ENCODE measurements at places on chromosomes 2 and 18. TPM values are rescaled to one million over a fixed set of nuclear protein-coding genes. Genes with fewer than 3 reads are reported as not detected.

DNA sequence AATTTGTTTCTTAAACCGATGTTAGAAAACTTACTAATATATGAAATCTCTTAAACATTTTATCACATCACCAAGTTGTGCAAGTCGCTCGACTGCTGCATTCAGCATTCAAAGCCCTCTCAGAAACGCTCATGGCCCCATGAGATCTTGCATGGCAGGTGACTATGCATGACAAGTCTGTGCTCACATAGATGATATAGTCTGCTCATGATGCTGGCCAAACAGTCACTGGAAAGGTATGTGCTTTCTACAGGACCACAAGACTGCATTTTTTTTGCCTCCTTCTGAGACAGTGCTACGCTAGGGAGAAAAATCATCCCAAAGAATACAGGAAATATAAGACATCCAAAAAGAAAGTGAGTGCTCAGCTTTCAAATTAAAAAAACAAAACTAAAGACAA, 98.3 kb upstream of the ZBTB14 start:
- no peaks in the 10 kb centered on the region for H3K36me3 ChIP-seq
- no peaks in the 10 kb centered on the region for H3K27me3 ChIP-seq
- peaks cover 2% of the 10 kb centered on the region for H3K4me1 ChIP-seq
- no peak overlapping the region for H3K27ac ChIP-seq
- H3K4me3 ChIP-seq, result no peak overlapping the region

- H3K27me3 ChIP-seq, result peaks cover 3% of the 10 kb centered on the region
- H3K27ac ChIP-seq, result no peak overlapping the region
- no peaks in the 10 kb centered on the region for H3K36me3 ChIP-seq
- DNase-seq, result no peak
- H3K4me3 ChIP-seq, result no peak overlapping the region
These were observed 303.1 kb upstream of the FBXO11 start for GRCh38 chr2:48209214-48209885.

Gene SATB2
- 0.05 TPM for total RNA-seq

Gene CIB4
- total RNA-seq, result not detected

Gene CD207
- not detected for total RNA-seq

Gene CRYGD
- total RNA-seq, result not detected

- H3K36me3 ChIP-seq, result peaks cover 15% of the 10 kb centered on the region
- DNase-seq, result no peak
- no peak overlapping the region for H3K27ac ChIP-seq
- H3K4me3 ChIP-seq, result no peak overlapping the region
These were observed 40.3 kb upstream of the ZFP36L2 start for GRCh38 chr2:43266711-43267111.

Gene CROCC2
- not detected for total RNA-seq

Gene SAG
- total RNA-seq, result 0.05 TPM

- H3K27me3 ChIP-seq, result no peaks in the 10 kb centered on the region
- no peak for DNase-seq
- H3K4me1 ChIP-seq, result no peaks in the 10 kb centered on the region
- no peak overlapping the region for H3K4me3 ChIP-seq
- no peak overlapping the region for H3K27ac ChIP-seq
These were observed 1104.0 kb upstream of the PIK3C3 start for GRCh38 chr18:40851014-40851429.

DNA sequence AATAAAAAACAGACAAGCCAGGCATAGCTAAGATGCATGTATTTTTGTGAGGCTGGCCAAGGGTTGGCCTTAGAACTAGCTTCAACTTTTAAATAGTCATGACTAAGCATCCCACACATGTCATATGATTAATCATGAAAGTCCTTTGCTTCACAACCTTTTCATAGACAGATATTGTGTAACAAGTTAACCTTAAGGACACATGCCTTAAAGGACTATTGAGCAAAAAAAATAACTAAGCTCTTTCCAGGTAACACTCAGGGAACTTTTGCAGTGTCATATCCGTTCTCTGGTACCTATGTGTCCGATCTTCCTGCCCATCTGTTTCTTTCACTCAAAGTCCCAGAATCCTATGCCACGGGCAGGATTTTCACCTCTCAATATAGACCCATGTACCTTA, 498.4 kb downstream of the STK39 start:
- H3K4me1 ChIP-seq, result peaks cover 1% of the 10 kb centered on the region
- H3K36me3 ChIP-seq, result no peaks in the 10 kb centered on the region
- H3K4me3 ChIP-seq, result no peak overlapping the region
- no peak for DNase-seq

GRCh38 chr18:12911929-12912703, 28.1 kb upstream of the PTPN2 start:
- no peak overlapping the region for H3K4me3 ChIP-seq
- no peak overlapping the region for H3K27ac ChIP-seq
- no peak for DNase-seq

Gene DCAF17
- 22.6 TPM for total RNA-seq

Gene PUM2
- 127 TPM for total RNA-seq

DNA sequence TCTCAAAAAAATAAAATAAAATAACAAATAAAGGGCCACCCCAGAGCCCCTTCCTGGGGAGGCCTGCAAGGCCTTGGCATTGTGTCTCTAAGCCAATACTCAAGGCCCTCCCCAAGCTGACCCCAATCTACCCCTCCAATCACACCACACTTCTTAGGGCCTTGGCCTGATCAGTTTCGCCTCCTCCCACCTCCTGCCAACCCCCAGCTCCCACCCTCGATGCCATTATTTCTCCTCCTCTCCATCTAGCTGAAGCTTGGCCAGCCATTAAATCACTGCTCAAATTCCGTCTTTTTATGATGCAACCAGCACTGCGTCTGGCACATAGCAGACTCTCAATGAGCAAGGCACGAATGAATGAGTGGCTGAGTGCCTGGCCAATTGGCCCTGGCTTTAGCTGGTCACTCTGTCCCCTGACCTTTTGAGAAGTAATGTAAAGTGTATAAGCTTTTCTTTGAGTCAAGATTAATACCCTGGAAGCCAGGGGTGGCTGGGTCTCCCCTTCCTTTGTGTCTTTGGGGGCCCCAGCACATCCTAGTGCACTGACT, 55.9 kb downstream of the SMAD7 start:
- H3K36me3 ChIP-seq, result no peaks in the 10 kb centered on the region
- H3K4me3 ChIP-seq, result no peak overlapping the region
- H3K27me3 ChIP-seq, result no peaks in the 10 kb centered on the region
- H3K27ac ChIP-seq, result no peak overlapping the region
- DNase-seq, result no peak

- DNase-seq, result no peak
- peak overlapping the region; percentile 100 for H3K27ac ChIP-seq
- H3K4me3 ChIP-seq, result peak overlapping the region; percentile 100
- H3K36me3 ChIP-seq, result peaks cover 29% of the 10 kb centered on the region
- H3K27me3 ChIP-seq, result peaks cover 3% of the 10 kb centered on the region
- peaks cover 41% of the 10 kb centered on the region for H3K4me1 ChIP-seq
These were observed 550 bp downstream of the RAB1A start for GRCh38 chr2:65129286-65129825.

Data from activated T-helper 2 cell treated with anti-CD3 and anti-CD28 coated beads, Interferon-gamma antibody, Interleukin-2, Interleukin-4, amounts not matched to agents 10 μg/mL and 5 μg/mL and 100 μg/mL, durations not matched to agents 14 hours and 24 hours and 36 hours (primary cell).